NCI-H524 (cell line): ENCODE measurements at places on chromosomes 5 and 9.
A peak's percentile ranks its signal among the peaks of the same experiment; 100 is the strongest.

DNA sequence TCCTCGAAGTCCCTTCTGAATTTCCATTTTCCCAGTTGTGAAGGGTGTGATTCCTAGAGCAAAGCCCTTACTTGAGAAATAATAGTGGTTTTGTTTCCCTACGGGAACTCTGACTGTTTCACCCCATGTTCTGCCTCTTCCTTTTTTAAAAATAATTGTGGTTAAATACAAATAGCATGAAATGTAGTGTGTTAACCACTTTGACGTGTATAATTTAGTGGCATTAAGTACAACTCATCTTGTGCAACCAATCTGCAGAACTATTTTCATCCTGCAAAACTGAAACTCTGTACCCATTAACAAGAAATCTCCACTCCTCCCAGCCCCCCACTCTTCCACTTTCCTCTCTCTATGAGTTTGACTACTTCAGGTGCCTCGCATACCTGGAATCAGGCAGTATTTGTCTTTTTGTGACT lies 35.6 kb upstream of the HAND1 start:
- no peak for DNase-seq

- DNase-seq, result no peak
Observed at GRCh38 chr5:138716456-138716924, 36.7 kb upstream of the CTNNA1 start.

GRCh38 chr5:31921852-31922305 lies 252.2 kb downstream of the GOLPH3 start:
- no peak for DNase-seq

- peak; percentile 40 for DNase-seq
Observed at GRCh38 chr9:99823681-99824377, 2.1 kb downstream of the NR4A3 start.

DNA sequence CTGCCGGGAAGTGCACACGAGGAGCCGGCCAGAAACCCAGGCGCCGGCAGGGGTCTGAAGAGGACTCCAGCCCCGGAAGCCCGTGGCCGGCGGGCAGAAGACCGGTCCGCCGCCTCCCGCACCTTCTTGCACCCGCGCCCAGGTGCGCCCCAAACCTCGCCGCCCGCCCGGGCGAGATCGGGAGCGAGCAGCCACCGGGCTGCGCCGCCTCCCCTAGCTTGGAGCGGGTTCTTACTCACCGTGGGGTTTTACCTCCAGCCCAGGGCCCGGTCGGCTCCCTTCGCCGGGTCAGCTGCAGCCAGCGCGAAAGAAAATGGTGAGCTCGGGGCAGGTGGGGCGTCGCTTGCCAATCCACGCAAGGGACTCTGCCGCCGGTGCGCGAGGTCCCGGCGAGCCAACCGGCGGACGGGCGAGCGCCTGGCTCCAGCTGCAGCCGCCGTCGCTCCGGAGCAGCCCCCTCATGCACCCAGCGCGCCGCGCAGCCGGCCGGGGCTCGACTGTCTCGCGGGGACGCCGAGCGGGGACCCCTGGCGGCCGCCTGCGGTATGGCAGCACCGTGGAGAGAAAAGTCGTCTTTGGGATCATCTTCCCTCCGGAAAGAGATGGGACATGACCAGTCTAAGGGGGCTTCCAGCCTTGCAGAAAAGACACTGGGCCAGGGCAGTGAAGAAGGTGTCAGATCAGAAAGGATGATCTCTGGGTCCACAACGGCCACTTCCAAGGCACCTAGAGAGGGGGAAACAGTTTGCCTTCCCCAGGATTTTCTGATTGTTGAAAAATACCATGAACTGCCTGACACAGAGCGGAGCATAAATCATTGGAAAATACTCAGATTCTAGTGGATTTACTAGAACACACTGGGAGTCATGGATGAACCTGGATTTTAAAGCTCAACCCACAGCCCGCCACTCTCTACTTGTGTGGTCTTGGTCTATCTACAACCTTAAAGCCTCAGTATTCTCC lies at the start of gene MOB3B:
MOB3B (minus strand) TSS at position 499 of the 963 bp plus-strand sequence. CDS start 74,264 bp downstream, outside the sequence.
- DNase-seq, result peak; percentile 71

- DNase-seq, result no peak
Observed at GRCh38 chr9:133122935-133123611, 2.0 kb upstream of the RALGDS start.

DNA sequence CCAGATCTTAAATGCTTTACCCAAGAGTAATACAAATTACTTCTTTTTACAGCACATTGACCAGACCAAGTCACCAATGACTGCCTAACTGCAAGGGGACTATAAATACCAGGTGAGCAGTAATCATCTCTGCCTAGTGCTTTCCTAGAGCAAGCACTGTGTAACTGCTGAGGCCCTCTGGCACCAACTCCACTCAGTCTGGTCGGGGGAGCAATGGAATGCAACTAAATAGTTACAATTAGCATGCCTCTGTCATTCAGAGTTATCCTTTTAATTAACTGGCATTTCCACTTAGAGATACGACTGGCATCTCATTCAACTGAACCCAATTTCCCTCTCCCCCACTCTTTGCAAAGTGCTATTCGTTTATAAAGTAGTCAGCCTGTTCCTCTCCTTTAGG lies 1309.1 kb upstream of the DMAC1 start:
- no peak for DNase-seq

DNA sequence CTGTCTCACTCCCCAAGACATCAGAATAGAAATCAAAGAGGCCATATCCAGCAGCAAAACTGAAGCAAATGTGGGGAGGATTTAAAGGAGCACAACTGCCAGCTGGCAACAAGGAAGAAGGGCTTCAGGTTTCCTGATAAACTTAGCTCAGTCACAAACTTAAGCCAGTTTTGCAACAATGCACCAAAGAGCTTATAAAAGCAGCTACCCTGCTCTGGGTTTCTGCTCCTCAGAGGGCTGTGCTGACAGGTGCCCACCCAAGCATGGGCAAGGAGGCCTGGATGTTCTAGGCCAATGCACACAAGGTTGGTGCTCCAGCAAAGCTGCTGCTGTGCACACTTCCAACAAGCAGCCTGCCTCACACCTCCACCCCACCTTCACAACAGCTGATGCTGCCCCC lies 132.9 kb downstream of the SIL1 start:
- peak; percentile 56 for DNase-seq

GRCh38 chr9:84609779-84610178 lies 59.8 kb upstream of the NTRK2 start:
- DNase-seq, result no peak

DNA sequence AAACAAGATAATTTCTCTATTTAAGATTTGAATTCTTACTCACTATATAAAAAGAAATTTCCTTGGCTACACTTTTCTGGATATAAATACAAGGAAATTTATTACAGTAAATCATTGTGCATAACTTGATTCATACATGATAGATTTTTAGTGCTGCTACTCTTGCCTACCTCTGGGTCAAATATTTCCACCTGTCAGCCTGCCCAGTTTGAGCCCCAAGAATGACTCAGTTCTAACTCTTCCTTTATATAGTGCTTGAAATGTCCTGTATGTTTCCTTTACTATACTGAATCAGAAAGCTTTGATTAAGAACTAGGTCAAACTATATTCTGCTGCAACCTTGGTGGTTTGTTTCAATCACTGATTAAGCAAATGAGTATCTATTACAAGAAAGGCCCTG lies 147.4 kb upstream of the FTMT start:
- no peak for DNase-seq

DNA sequence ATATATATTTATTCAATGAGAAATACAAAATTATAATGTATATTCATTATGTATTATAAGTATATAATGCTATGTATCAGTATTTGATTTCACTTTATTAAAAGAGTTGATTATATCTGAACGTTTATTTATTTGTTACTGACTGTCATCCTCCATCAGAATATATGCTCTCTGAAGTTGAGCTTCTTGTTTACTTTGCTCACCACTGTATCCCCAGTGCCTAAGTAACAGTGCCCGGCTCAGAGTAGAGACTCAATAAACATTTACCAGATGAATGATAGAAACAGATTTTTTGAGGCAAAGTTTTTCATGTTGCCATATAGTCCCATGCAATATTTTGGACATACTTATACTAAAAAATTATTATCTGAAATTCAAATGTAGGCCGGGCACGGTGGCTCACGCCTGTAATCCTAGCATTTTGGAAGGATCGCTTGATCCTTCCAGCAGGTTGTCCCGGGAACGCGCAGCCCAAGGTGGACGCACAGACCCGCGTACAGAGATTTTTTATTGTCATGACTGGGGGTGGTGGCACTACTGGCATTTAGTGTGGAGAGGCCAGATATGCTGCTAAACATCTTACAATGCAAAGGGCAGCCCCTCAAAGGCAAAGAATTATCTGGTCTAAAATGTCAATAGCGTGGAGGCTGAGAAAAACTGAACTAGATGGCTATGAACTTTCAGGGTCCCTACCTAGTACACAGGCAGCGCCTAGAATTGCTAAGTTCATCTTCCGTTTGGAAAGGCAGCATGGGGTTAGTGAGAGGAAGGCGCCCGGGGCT lies 761 bp upstream of the DNAJC25 start:
- no peak for DNase-seq

DNA sequence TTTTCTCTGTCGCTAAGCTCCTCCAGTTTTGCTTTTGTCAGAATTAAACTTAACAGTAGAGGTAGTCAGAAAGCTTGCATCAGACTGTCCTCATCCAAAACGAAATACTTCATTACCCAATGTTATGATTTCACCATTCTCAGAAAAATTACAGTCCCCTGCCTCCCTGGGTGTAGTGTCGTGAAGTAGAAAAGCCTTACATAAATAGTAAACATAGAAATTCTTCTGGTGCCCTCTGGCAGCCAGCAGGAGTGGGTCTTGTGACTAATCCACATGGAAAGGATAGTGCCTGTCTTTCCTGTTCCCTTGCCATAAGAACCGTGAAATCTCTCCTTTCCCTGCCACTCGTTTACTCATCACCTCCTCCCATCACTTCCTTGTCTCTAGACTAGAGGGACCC lies 230.6 kb downstream of the GNA14 start:
- DNase-seq, result no peak

DNA sequence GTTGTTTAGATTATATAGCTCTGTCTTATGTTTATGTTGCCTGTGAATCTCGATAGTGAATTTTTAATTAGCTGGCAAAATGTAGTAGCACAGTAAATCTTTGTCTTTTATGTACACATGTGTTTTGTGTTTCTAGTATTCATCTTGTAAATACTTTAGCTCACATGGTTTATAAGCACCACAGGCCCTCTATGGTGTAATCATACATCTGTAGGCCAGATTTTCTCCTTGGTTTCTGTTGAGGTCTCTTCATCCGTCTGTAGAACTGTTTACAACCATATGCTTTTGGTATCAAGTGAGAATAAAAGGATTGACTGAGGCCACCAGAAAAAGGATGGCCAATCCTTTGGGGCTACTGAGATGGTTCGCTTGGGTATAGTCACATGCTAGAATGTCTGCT lies 45.0 kb downstream of the PRR16 start:
- no peak for DNase-seq

GRCh38 chr9:92035146-92035545 lies 80.1 kb downstream of the SPTLC1 start:
- DNase-seq, result no peak

DNA sequence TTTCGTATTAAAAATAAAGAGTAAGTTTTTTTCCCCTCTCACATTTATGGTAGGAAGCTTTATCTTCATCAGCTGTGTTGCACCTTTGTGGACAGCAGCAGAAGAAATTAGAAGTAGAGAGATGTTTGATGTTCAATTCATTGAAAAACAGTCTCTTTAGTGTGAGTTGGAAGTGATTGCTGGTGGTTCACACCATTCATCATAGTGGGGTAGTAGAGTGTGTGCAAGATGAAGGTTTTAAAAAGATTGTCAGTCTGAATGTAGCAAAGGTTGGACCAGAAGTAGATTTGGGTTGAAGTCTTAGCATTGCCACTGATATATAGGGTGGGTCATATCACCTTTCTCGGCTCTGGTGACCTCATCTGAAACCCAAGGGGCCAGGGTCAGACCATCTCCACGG lies 10.4 kb downstream of the ARHGEF28 start:
- DNase-seq, result no peak

- no peak for DNase-seq
Observed at GRCh38 chr5:173622183-173623047, 6.0 kb upstream of the BOD1 start.

- DNase-seq, result peak; percentile 52
Observed at GRCh38 chr9:34430843-34431437, 27.4 kb downstream of the FAM219A start.

GRCh38 chr5:17928581-17928981 lies 294.3 kb downstream of the TAF11L14 start:
- no peak for DNase-seq

GRCh38 chr5:161420521-161420920 lies 126.0 kb downstream of the GABRB2 start:
- DNase-seq, result peak; percentile 33

- no peak for DNase-seq
Observed at GRCh38 chr5:1010181-1010510, 1.5 kb downstream of the NKD2 start.

- DNase-seq, result no peak
Observed at GRCh38 chr5:73119451-73120157, 771 bp upstream of the TMEM171 start.
